ENCODE measurements at places on chromosomes 1 and 21.

GRCh38 chr1:147204080-147204479 lies 21.1 kb downstream of the FMO5 start:
- no peak for DNase-seq

- no peak for DNase-seq
These were observed 25.3 kb downstream of the MIXL1 start for GRCh38 chr1:226248796-226249195.

- no peak for DNase-seq
These were observed 65.2 kb upstream of the FAM163A start for GRCh38 chr1:179677882-179678281.

DNA sequence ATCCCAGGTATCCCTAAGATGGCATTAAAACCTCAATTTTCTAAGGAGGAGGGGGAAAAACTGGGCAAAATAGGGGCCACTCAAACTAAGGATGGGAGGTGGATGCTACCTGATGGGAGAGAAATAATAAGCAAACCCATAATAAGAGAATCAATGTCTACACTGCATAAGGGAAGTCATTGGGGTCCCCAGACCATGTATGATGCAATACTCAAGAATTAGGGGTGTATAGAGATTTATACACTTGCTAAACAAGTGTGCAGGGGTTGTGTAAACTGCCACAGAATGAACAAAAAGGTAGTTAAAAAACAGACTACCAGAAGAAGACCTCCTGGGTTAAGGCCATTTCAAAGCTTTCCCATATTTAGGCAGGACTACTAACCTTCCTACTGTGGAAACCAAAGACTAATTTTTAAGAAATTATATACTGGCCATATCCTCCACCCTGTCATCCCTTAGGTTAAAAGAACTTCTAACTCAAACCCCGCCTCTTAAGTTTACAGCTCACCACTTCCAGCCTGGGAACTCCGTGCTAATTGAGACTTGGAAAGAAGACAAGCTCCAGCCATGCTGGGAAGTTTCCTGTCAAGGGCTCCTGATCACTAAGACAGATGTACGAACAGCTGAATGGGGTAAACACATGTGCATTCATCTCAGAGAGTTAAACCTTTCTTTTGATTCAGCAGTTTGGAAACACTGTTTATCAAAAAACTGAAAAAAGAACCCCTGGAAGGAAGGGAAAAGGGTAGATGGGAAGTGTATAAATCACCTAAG lies 64.4 kb upstream of the TLR5 start:
- no peak for DNase-seq

DNA sequence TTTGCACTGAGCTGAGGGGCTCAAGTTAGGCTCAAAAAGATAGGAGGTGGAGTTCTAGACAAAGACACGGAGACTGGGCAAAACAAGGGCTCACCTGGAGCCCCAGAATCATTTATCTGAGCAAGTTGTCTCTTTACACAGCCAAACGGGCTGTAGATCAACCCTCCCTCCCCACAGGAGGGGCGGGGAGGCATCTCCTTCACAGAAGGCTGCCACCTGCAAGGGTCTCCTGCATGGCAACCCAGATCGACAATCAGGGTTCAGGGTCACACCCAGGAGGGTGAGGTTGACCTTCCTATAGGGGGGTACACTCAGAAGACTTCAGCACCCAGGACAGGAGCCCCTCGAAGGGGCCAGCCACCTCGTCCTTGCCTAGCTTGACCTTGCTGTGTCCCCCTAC lies 84.0 kb downstream of the CD247 start:
- no peak for DNase-seq

- DNase-seq = no peak
These were observed 104.9 kb downstream of the TENT5C start for GRCh38 chr1:117710710-117711109.

DNA sequence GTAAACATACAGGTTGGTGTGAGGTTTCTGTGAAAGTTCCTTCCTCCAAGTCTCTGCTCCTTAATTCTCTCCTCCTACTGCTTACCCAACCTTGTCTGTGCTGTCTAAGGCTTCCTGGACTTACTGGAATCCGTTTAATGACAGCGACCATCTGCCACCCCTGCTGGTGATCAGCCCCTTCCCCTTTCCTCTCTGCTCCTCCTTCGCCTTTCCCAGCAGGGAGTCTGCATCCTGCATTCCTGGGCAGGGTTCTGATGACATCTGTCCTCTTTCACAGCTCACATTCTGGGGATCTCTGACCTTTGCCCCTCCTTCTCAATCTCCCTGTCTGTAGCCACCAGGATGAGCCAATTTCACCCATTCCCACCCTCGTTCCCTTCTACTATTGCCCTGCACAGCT lies 66.5 kb downstream of the KIRREL1 start:
- no peak for DNase-seq

DNA sequence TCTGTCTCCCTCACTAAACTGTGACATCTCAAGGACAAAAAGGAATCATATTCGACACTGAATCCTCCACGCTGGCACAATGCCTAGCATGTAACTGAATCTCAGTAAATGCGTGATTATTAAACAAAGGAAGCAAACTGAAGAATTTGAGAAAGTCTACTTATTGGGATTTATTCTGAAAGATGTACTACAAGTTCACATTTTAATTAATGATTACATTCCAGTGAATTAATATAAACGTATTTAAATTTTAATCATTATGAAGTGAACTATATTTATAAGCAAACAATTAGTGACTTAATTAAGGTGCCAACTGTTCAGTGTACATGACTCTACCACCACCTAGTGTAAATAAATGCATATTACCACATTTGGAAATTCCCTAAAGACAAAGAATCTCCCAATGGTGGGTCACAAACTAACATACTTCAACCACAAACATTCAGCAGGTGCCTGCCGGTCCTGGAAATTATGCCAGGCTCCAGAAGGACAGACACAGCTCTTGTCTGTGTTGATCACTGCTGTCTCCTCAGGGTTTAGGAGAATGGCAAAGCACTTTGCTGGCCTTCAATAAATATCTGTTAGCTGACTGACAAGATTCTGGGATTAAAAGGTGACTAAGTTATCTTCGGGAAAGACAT lies 56.3 kb downstream of the SMYD3 start:
- peak; percentile 57 for DNase-seq

- DNase-seq = no peak
These were observed 298.4 kb downstream of the USP25 start for GRCh38 chr21:16028142-16028541.

- peak; percentile 6 for DNase-seq
These were observed 150.3 kb upstream of the SPAG17 start for GRCh38 chr1:118335331-118335732.

Measured in NCI-H146 (cell line).